D341Med (cell line): ENCODE measurements at places on chromosomes 11 and 22.
A peak's percentile ranks its signal among the peaks of the same experiment; 100 is the strongest.

GRCh38 chr22:20423906-20424551 lies 13.6 kb downstream of the SCARF2 start:
- DNase-seq = no peak

GRCh38 chr11:123525097-123525496 lies 95.0 kb downstream of the GRAMD1B start:
- DNase-seq = no peak

DNA sequence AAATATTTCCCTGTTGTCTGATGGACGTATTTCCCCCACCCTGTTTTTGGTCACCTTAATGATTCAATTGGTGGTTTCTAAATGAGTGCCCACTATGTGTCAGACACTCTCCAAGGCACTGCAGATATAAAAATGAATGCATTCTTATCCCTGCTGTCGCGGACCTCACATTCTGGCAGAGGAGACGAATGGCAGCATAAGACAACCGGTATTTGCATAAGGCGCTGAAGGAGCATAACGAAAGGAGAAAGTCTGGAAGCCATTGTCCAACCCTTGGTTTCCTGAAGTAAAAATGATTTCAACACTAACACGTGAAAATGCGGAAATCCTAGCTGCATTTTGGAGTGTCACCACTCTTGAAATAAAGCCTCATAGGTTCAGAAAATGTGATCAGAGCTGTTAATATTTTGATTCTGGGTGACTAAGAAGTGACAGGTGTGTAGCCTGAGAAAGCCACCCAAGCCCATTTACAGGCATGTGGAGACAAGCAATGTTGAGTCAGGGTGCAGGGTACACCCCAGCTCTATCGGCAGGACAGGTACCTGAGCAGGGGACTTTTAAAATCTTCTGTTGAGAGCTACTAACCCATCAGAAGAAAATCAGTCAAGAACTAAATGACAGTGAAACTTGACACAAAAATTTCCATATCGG lies 10.1 kb upstream of the GAB2 start:
- no peak for DNase-seq

DNA sequence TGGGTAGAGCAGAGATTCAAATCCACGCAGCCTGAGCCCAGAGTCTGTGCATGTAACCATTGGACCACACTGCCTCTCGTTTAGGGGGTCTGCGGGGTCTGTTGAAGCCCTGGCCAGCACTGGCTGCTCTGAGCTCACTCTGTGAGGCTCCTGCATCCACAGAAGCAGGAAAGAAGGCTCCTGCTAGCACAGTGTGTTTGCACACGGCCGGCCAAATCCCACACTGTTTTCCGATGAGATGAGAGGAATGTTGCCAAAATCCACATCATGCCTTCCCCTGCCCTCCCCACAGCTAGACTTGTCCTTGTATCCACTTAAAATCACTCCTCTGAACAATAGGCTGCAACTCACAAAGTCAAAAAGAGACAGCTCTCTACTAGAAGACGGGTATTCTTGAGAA lies 10.6 kb upstream of the SLC22A12 start:
- DNase-seq = no peak

DNA sequence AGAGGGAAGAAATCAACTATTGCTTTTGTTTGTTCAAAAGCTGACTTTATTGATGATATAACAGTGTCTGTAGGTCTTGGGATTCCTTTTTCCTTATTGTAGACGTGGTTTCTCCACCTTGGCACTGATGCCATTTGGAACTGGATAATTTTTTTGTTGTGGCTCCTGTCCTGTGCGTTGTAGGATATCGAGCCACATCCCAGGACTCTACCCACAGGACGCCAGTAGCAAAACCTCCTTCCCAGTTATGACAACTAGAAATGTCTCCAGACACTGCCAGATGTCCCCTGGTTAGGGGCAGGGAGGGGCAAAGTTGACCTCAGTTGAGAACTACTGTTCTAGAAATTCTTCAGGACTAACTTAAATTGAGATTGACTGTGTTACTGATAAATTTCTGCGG lies 45.8 kb downstream of the ZNRF3 start:
- DNase-seq = no peak

DNA sequence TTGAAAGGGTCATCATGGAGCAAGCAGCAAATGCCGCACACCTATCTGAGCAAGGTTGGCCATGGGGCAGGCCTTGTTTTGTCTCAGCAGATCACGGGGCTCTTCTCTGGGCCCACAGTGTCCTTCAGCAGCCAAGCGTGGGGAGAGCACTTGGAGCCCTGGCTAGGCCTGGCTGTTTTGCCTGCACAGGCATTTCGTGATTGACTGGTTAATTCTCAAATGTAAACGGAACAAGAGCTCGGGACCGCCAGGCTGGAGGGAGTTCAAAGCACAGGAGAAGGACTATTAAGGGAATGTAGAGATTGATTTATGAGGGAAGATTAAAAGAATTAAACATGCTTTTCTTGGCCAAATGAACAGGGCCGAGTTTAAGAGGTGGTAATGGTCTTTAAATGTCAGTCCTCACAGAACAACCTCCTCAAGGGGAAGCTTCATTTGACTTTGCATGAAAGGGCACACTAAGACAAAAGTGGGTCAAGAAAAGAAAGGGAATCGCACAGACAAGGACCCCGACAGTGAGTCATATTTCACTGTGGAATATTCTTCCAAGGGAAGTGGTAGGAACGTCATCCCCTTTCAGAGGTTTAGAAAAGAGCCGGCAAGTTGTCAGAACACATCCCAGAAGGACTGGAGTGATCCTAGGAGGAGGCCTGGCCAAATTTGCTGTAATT lies 20.7 kb downstream of the SPON1 start:
- DNase-seq = no peak

DNA sequence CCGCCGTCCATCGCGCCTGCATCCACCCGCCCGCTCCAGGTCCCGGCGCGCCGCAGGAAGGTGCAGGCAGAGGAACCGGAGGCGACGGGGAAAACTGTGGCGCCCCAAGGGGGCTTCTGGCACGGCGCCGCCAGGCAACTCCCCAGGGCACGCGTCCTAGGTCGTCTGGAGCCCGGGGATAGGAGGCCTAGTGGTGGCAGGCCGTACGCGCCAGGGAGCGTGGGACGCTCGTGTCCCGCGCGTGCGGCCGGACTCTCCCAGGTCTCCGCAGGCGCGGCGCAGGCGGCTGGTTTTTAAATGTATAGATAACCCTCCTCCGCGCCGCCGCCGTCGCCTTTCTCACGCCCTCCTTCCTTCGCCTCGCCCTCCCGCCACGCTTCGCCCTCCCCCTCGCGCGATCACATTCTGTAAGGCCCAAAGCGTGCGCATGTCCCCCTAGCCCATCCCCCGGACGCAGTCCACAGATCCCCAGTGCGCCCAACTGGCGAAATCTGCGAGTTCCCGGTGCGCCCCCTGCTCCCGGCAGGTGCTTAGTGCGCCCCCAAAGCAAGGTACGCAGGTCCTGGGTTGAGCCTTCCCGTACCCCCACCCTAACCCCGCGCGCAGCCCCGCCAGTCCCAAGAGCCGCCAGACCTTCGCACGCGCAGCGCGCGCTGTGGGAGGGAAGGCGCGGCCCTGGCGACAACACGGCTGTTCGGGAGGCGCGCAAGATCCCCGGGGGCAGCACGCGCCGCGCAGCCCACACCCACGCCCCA lies at the start of gene ASCL2:
Gene ASCL2, minus strand, starts transcription at position 267 of the 755 bp plus-strand sequence. Its CDS starts 256 bp downstream, at position 11.
- peak; percentile 32 for DNase-seq

DNA sequence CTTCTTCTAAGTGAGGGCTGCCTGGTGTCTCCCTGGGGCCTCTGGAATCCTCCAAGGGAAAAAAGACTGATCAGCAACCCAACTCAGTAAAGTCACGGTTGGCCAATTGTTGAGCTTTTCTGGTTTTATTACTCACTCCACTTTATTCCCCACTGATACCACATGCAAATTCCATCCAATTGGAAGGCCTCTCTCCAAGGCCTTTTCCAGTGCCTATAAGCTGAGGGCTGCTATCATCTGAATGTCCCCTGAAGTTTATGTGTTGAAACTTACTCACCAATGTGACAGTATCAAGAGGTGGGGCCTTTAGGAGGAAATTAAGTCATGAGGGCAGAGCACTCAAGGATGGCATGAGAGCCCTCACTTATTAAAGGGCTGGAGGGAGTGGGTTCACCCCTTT lies 463.3 kb downstream of the BUD13 start:
- no peak for DNase-seq

- no peak for DNase-seq
Measured at GRCh38 chr22:41846268-41846987, 13.5 kb downstream of the SREBF2 start.

GRCh38 chr11:86374586-86374985 lies at the start of gene CCDC81:
Gene CCDC81 (plus strand): TSS chr11:86374887. CDS start chr11:86375164, 277 bp downstream.
- no peak for DNase-seq

DNA sequence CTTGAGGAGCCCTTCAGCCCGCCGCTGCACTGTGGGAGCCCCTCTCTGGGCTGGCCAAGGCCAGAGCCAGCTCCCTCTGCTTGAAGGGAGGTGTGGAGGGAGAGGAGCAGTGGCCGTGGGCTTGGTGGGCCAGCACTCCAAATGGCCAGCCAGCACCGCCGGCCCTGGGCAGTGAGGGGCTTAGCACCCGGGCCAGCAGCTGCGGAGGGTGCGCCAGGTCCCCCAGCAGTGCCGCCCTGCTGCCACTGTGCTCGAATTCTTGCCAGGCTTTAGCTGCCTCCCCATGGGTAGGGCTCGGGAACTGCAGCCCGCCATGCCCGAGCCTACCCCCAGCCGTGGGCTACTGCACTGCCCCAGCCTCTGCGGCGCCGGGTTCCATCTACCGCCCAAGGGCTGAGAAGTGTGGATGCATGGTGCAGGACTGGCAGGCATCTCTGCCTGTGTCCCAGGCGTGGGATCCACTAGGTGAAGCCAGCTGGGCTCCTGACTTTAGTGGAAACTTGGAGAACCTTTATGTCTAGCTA lies 82.7 kb downstream of the KCNA4 start:
- DNase-seq = no peak

DNA sequence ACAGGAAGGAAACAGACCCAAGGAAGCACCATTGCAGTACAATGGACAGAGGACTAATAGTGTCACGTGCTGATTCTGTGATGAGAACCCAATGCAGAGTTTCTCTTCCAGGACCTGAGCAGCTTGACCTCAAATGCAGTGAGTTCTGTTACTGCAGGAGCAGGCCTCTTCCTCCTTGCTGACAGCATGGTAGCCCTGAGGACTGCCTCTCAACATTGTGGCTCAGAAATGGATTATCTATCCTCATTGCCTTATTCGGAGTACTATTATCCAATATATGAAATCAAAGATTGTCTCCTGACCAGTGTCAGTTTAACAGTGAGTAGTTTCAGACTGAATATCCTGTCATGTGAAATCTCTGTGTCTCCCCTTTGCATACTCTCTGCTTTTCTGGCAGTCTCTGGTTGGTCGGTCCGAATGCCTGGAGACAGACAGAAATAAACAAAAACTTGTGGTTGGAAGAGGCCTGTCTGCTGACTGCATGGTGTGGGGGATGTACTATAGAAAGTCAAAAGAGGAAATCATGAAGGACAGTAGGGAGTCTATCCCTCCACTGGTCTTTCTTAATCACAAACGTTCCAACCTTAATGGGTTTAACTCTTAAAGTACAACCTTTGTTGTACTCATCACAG lies 6.9 kb upstream of the MS4A14 start:
- DNase-seq = no peak

- DNase-seq = no peak
Measured at GRCh38 chr11:30991376-30991775, 378.2 kb downstream of the DCDC1 start.

- no peak for DNase-seq
Measured at GRCh38 chr11:8794126-8794525, 111.5 kb downstream of the RPL27A start.

GRCh38 chr11:72102631-72102945 lies 509 bp downstream of the LAMTOR1 start:
- peak; percentile 35 for DNase-seq
